ENCODE measurements at places on chromosomes 16 and 17.

GRCh38 chr17:4032738-4033137, 68.5 kb upstream of the ATP2A3 start:
- DNase-seq = no peak

GRCh38 chr16:19008245-19009169, 24.8 kb downstream of the TMC7 start:
- DNase-seq = no peak

GRCh38 chr17:14775731-14776492, 475.0 kb downstream of the HS3ST3B1 start:
- DNase-seq = no peak

DNA sequence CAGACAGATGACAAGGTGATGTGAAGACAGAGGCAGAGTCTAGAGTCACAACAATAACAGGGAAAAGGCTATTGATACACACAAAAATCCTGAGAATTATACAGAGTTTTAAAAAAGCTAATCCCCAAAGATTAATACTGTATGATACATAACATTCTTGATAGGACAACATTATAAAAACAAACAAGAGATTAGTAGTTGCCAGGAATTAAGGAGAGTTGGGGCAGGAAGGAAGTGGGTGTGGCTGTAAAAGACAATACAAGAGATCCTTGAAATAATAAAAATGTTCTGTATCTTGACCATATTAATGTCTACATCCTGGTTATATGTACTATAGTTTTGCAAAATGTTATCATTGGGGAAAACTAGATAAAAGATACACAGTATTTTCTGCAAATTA, 309.5 kb upstream of the PMFBP1 start:
- DNase-seq = no peak

GRCh38 chr17:71500761-71501555, 619.9 kb upstream of the SOX9 start:
- DNase-seq = no peak

DNA sequence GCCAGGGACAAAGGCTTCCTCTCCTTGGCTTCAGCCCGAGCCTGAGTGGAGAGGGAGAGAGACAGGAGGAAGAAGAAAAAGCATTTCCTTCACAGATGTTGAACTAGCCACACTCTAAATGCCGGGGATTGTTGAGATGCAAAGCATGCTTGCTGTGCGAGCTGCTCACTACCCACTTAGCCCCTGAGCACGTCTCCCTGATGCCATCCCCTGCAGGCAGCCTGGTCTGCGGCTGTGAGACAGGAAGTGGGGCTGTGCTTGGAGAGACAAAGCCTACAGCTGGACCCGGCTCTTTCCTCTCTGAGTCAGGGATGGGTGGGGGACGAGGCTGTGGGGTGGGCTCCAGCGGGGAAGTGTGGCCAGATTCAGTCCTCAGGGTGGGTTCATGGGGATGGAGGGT, 13.7 kb downstream of the WNT9B start:
- DNase-seq = no peak

- DNase-seq = no peak
Observed at GRCh38 chr17:17041018-17041521, 1.2 kb upstream of the MPRIP start.

DNA sequence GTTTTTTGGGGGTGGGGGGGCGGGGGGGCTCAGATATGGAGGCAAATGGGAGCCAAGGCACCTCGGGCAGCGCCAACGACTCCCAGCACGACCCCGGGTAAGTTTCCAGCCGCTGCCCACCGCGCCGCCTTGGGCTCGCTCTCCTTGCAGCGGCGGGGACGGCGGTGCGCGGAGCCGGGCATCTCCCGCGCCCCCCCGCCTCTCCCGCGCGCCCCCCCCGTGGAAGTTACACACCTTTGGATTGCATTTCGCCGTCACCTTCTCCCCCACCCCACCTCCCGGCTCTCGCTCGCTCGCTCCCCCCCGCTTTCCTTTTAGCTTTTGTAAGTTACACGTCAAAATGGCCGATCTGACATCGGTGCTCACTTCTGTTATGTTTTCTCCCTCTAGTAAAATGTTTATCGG, 387 bp downstream of the MSI2 start:
- DNase-seq = peak; percentile 79

DNA sequence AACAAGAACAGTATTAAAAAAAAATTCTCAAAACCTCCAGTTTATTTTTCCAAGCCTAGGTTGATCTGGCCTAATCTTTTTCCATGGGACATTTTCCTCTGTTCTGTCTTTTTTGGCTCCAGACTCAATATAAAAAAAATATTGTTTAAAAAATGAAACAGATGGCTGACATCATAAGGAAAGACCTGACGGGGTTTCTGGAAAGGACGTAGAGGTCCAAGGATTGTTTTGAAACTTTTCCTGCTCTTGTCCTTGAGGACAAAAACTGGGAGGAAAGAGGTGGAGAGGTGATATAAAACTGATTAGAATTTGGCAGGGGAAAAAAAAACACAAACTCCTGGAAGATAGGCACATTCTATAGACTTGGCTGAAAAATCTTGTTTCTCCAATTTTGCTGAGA, 211.4 kb upstream of the CDH11 start:
- no peak for DNase-seq

GRCh38 chr16:86697715-86698114, 119.4 kb downstream of the FOXL1 start:
- no peak for DNase-seq

Data from CD4-positive, alpha-beta memory T cell (primary cell).